ENCODE measurements at places on chromosomes 3 and 15. TPM values are rescaled to one million over a fixed set of nuclear protein-coding genes. Genes with fewer than 3 reads are reported as not detected.

SYNPR gene
- total RNA-seq, result 2.7 TPM

ISLR2 gene
- total RNA-seq, result 2.6 TPM

TICRR gene
- total RNA-seq, result not detected

DUOXA1 gene
- total RNA-seq, result 0.41 TPM

UBAP1L gene
- total RNA-seq, result 1.1 TPM

TTC21A gene
- 0.85 TPM for total RNA-seq

FBXW12 gene
- total RNA-seq, result not detected

LSG1 gene
- total RNA-seq, result 15.1 TPM

CLN6 gene
- 6.4 TPM for total RNA-seq

GRM7 gene
- not detected for total RNA-seq

CFAP91 gene
- total RNA-seq, result 3.1 TPM

FILIP1L gene
- total RNA-seq, result 112 TPM

GRM2 gene
- 0.16 TPM for total RNA-seq

DNA sequence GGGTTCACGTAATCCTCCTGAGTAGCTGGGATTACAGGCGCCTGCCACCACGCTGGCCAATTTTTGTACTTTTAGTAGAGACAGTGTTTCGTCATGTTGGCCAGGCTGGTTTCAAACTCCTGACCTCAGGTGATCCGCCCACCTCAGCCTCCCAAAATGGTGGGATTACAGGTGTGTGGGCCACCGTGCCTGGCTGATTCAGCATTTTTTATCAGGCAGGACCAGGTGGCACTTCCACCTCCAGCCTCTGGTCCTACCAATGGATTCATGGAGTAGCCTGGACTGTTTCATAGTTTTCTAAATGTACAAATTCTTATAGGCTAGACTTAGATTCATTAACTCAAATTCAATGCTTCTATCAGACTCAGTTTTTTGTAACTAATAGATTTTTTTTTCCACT, 9.4 kb downstream of the VHL start:
- DNase-seq, result no peak

- DNase-seq, result no peak
Measured at GRCh38 chr15:85623315-85624049, 171.2 kb downstream of the KLHL25 start.

DNA sequence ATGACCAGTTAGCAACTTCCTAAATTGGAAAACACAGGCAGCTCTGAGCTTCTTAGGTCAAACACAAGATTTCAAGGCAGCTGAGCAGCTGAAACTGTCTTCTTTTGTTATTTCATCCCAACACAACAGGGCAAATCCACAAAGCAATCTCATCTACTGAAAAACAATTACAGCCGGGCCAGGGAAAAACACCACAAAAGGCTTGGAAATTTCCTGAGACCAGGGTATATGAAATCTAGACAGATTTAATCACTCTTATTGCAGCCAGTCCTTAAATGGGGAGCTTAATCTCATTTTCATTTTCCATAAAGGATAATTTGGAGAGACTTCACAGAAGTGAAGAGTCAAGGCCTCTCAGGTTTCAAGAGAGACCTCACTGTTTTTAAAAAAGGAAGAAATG, 181.8 kb downstream of the SSR3 start:
- no peak for DNase-seq

DNA sequence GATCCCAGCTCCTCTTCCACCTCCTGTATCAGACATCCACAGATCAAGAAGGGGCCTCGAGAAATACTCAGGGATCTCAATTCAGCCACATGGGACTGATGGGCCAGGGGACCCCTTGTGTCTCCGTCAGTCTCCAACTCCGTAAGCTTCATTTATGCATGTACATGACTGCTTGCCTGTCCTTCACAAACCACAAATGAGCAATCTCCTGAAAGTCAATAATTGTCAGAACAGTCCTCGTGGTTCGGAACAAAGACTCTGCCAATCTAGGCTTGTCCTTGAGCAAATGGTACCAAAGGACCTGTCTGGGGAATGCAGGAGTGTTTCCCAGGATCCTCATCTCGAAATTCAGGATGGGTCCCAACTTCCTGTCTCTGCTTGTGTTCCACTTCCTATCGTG, 20.8 kb downstream of the SLC12A8 start:
- DNase-seq, result no peak

DNA sequence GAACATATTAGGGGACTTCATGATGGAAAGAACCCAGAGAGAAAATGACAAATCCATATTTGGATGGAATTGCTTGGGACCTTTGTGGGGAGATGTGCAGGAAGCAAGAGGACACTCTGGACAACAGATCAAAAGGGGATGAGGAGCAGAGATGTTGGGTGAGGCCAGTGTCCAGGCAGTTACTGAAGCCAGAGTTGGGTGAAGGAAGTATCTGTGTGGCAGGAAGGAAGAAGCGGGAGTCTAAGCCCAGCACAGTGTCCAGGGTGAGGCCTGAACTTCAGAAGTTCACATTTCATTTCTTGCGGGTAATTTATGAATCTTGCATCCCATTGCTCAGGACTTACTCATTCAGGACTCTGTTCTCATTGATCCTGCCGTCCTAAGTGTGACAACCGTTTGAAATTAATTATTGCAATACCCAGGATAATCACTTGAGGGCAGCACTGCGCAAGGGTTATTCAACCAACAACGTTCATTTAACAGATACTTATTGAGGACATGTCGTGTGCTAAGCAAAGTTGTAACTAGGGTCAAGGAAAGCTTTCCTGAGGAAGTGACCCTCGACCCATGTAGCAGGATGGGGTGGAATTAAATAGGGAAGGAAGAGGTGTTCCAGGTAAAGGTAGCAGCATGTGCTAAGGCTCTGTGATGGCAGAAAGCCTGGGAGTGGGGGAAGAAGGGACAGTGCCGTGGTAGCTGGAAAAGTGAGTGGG, 61.3 kb upstream of the CMTM8 start:
- DNase-seq, result no peak

DNA sequence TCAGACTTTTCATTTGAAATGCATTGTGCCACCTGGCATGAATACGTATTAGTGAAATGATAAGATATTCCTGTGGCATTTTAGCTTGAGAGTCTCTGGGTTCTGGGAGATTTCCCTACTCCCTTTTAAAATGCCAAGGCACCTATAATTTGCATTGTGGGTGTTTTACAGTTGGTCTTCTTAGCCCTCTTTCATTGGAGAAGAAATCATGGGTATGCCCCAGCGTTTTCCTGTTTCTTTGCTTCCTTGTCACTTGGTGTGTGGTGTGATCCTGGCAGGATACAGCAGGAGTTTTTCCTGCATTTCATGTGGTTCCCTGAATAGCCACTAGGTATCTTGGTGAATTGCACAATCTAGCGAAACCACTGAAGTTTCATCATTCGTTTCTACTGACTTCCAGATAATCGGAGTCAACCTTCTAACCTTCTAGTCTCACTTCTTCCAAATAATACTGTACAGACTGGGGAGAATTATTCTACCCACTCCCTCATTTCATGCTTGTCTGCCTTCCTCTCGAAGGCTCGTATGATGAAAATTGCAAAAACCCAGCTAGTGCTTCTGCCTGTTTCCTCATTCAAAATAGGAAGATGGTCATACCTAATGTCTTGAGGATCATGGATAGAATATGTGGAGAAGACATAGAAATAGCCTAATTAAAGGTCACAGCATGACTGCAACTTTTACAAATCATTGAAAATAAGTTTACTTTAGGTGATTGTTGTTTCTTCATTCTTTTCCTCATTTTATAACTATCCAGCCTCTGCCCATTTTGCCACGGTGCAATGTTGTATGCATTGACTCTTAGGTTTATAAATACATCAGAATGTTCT, 2.6 kb downstream of the BHLHE40 start:
- DNase-seq, result no peak

GRCh38 chr3:105806359-105806758, 62.5 kb downstream of the CBLB start:
- no peak for DNase-seq

DNA sequence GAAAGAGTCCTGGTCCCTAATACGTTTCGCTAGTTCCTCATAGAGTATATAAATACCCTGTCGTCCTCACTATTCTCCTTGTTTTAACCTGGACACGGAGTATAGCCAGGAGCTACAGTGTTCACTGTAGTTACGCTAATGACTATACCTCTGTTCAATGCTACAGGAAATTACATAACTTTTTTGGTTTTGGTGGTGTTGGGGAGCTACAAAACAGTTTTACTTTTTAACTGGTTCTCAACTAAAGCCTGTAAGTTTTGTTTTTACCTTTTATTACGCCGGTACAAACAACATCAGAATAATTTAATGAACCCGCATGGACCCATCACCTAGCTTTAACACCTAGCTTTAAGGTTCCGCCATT, 1.5 kb downstream of the LMLN start:
- no peak for DNase-seq

- DNase-seq, result peak; percentile 71
Measured at GRCh38 chr3:46097691-46098241, 70.5 kb upstream of the XCR1 start.

DNA sequence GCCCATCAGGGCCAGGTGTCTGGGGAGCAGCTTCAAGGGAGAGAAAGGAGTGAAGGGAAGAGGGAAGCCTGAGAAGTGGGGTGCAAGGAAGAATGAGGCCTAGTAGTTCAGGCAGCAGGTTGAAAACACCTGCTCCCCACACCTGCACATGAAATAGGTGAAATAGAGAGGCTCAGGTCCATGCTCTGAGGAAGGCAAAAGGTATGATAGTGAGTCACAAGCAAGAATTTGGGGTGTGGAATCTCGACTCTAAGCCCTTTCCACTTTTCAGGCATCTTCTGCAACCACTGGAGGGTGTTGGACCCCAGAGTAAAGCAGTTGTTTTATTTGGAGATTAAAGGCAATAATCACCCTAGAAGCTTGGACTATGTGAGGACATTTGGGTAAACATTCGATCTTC, 157.5 kb downstream of the CTNNB1 start:
- no peak for DNase-seq

DNA sequence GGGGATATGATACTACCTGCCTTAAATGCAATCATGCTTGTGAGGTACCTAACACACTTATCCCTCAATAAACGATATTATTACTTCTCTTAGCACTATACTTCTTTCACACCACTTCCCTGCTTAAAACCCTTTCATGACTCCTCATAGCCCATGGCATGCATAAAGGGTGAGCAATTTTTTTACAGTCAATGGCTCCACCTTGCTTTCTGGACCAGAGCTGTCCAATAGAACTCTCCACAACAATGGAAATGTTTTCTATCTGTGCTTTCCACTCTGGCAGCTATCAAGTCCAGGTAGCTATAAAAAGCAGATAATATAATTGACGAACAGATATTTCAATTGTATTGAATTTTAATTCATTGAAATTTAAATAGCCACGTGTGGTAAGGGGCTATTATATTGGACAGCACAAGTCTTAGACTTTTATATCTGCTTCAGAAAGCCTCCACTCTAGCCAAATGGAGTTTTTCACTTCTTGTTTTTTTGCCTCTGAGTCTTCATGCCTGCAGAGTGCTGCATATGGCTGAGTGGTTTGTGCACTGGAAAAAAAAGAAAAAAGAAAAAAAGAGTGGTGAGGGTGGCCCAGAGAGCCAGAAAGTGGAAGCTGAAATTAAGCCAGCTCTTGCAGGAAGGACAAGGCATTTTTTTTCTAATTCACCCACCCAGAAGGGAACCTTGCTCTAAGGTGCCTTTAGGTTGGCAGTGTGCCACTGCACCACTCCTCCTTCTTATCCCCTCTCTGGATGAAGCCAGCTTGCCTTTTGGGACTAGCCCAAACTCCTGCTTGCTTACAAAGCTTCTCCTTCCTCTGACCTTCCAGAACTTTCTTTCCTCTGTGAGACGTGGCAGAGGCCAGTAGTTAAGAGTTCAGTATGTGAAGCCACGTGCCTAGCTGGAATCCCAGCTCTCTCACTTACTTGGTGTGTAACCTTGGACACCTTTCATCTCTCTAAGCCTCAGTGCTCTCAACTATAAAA, 239.0 kb upstream of the LRTM1 start:
- DNase-seq, result no peak

DNA sequence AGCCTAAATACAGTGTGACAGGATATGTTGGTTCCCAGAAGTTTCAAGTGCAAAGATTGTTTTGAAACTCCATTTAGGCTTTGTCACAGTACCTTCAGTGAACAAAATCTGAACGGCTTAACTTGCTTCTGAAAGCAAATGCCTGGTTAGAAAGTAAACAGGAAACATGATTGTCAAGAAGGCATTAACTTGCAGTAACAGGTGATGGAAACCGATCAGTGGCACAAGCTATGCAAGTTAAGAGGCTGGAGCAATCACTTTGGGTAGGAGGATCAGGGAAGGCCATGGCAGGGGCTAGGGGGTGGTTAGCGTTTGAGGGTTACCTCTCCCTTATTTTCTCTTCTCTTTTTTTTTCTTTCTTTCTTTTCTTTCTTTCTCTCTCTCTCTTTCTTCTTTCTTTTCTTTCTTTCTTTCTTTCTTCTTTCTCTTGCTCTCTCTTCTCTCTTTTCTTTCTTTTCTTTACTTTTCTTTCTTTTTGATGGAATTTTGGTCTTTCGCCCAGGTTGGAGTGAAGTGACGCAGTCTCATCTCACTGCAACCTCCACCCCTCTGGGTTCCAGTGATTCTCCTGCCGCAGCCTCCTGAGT, 2.4 kb downstream of the HYKK start:
- DNase-seq, result no peak

DNA sequence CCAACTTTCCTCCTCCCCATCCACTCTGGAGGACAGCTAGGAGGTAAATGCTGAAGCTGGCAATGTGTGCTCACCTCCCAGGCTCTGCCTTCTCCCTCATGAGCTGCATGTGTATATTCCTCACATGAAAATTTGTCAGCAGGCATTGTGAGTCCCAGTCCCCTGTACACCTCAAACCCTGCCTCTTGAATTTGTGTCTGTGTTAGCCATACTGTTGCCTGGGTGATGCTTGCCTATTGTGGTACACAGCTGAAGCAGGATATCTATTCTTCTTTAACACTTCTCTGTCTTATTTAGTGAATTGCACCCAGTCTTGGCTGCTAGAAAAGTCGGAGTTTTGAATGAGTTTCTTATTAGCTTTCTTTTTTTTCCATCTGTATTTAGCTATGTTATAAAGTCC, 586.0 kb upstream of the TGFBR2 start:
- no peak for DNase-seq

DNA sequence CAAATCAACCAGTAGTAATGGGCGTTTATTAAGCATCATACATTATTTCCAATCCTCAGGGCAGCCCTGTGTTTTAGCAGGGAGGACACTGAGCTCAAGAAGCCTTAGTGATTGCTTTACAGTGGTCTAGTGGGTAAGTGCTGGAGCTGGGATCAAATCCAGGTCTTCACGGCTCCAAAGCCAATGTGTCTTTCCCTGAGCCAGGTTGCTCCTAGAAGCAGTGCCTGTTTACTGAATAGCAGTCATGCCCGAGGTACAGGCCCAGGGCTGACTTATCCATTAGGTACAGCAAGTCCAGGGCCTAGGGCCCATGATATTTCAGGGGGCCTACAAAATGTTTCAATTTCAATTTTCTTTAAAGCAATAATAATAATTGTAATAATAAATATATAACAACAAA, 9.6 kb upstream of the SMAD6 start:
- DNase-seq, result no peak

DNA sequence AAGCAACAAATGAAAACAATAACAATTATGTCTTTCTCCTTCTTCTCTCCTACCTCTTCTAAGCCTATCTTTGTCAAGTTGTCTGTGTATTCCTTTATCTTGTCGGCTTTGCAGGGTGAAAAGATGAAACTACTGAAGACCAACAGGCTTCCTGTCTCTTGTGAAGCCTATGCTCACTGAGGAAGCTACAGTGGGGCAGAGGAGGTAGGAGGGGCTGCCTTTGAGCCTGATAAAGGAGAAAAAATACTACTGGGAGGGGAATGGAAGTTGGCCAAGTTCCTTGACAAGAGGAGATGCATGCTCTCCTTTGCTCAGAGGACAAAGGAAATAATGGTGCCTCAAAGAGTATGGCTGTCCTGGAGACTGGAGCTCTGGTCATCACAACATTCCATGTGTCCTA, 92.0 kb downstream of the IGSF11 start:
- DNase-seq, result no peak

All from right atrium auricular region (tissue), 2 donors.